ENCODE measurements at places on chromosomes 2 and 18.

GRCh38 chr2:20532634-20533437 lies 86.0 kb downstream of the RHOB start:
- DNase-seq: no peak

- DNase-seq: no peak
Observed at GRCh38 chr2:162874412-162874811, 35.8 kb upstream of the KCNH7 start.

GRCh38 chr18:36188916-36189315 lies 1.6 kb downstream of the MOCOS start:
- no peak for DNase-seq

DNA sequence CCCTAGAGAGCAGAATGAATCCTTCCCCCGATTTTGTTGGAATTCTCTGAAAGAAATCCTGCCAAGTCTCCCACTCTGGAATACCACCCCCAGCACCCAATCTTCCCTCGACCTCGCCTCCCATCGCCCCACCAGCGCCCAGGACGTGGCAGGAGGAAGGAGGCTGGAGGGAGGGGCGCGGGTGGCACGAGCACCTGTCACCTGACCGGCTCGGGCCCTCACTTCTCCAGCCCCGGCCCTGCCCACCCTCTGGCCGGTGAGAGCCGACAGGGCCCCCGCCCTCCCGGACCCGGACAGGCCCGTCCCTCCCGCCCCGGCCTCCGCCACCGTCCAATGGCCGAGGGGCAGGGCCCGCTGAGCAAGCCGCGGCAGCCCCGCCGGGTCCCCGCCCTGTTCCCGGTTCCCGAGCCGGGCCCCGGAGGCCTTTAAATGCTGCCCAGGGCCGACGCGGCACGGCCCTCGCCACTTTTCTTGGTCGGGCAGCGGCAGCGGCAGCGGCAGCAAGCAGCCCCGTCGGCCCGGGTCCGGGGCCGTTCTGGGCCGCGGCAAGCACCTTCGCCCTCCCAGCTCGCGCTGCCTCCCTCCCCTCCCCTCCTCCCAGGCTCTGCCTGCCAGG lies at the start of gene LGALSL:
TSS of gene LGALSL (plus strand) at position 393 of the 616 bp plus-strand sequence. CDS start 384 bp downstream, outside the sequence.
- peak; percentile 79 for DNase-seq

DNA sequence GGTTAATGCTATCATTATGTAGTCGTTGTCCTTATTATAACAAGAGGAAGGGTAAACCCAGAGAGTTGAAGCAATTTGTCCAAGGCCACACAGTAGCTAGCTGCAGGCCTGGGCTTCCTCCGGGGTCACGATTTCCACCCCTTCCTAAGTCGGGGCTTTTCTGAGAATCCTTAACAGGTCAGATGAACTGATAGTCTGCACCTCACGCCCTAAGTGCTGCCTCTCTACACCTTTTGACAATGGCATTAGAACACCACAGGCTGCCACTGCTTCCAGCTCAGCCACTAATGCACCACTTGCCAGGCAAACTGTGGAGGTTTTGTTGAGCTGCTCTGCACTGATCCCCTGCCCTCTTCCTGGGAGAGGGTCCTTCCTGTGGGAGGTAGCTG lies 37.7 kb downstream of the FOSL2 start:
- DNase-seq: no peak

- no peak for DNase-seq
Observed at GRCh38 chr2:71045865-71046548, 22.4 kb upstream of the NAGK start.

DNA sequence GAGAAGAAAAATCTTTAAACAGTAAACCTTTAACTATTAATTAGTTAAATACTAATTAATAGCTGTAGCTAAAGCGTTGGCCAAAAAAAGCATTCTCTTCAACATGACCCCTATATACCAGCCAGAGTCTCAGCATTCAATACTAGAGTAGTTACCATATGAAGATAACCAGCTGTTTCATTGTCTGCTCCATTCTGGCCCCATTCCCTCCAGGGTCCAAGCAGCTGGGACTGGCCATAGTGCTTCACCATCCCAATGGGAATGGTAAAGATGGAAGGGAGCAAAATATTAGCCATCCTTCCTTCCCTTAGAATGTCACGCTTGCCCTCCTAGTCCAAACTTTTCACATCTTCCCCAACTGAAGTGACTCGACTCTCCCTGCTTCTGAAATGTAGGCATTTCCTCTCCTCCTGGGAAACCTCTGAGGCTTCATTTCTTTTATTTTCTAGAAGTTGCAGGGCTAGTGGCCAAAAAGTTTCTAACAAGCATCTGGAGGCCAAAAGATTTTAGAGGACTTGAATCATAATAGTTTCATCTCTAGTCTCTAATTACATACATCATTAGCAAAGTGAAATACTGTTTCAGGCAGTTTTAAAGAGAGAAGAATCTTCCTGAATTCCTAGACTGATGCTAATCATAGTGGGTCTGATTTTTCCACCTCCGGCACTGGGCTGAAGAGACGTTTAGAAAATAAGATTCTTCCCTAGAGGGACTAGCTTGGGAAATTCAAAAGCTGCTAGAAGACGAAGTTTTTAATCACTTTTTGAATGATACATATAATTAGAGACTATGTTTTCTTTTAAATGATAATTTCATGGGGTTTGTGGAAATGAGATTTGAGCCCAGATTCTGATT lies 52.7 kb downstream of the CCDC68 start:
- no peak for DNase-seq

GRCh38 chr18:30556112-30556511 lies 486.4 kb downstream of the DSC3 start:
- no peak for DNase-seq

GRCh38 chr2:122707224-122707824 lies 951.9 kb downstream of the TSN start:
- DNase-seq: no peak

- no peak for DNase-seq
Observed at GRCh38 chr2:64837116-64837731, 152.0 kb upstream of the SLC1A4 start.

DNA sequence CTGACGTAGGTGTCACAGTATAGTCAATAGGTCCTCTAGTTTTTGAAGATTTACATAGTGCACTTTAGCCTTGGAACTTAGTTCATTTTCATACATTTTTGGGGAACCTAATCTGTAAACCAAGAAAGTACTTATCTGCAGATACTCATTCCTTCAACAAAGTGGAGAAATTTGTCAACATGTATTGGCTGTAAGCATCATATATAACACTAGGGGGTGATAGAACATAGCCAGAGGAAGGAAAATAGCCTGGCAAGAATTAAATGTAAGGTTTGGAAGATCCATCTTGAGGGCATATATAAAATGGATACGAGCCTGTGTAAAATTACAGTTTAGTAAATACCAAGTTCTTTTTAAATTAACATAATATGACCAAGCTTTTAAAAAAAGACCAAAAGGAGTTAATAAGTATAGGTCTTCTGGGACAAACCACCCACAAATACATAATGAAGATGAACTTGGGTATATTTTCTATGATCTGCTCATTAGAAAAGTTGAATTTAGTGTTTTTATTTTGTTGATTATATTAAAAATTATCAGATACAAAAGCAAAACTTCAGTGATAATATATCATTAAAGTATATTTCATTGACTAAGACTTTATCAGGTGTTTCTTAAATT lies 18.2 kb downstream of the RPL37A start:
- no peak for DNase-seq

- no peak for DNase-seq
Observed at GRCh38 chr2:16194931-16195680, 254.8 kb downstream of the MYCN start.

DNA sequence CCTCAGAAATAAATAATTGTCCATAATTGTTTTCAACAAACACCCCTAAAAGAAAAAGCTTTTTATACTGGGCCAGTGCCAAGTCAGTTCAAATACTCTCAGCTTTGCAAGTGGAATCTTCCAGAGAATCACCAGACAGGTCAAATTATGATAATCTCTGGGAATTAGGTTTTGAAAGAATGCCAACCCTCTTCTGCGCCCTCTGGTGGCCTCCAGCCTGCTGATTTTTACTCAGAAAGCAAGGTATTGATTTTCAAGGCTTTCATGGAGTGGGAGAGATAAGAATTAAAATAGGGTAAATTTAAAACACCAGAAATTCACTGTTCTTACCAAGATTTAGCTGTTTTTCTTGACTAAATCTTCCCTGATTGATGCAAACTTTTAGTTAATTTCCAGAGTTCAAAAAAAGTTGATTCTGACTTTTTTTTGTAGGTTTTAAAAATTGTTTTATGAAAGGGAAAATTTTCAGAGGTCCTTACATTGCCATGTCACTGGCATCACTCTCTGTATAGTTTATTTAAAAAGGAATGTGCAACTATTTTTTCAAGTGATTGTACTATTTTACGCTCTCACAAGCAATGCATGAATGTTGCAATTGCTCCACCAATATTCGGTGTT lies 282.9 kb upstream of the TNP1 start:
- peak; percentile 13 for DNase-seq

DNA sequence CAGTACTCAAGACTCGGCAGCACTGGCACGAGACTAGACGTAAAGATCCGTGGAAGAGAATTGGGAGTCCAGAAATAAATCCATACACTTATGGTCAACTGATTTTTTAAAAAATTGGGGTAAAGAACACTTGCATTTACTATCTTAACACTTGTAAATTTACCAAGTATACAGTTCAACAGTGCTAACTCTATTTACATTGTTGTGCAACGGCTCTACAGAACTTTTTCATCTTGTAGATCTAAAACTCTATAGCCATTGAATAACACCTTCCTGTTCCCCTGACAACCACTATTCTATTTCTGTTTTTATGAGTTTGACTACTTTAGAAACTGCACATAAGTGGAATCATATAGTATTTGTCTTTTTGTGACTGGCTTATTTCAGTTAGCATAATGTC lies 129.4 kb upstream of the SP3 start:
- no peak for DNase-seq
